ENCODE measurements at places on chromosomes 7 and 10. TPM values are rescaled to one million over a fixed set of nuclear protein-coding genes. Genes with fewer than 3 reads are reported as not detected.

Gene HOXA11
- 1.2 TPM for total RNA-seq

Gene GARIN1A
- 2.4 TPM for total RNA-seq

Gene ASAH2
- total RNA-seq, result 5.4 TPM

Gene NODAL
- total RNA-seq, result not detected

Gene NAT16
- total RNA-seq, result not detected

Measured in type B pancreatic cell (in vitro differentiated cells).